GM10248 (cell line): ENCODE measurements at places on chromosomes 13 and 19.

- no peak for DNase-seq
These were observed 21.7 kb downstream of the IRS2 start for GRCh38 chr13:109764470-109765291.

DNA sequence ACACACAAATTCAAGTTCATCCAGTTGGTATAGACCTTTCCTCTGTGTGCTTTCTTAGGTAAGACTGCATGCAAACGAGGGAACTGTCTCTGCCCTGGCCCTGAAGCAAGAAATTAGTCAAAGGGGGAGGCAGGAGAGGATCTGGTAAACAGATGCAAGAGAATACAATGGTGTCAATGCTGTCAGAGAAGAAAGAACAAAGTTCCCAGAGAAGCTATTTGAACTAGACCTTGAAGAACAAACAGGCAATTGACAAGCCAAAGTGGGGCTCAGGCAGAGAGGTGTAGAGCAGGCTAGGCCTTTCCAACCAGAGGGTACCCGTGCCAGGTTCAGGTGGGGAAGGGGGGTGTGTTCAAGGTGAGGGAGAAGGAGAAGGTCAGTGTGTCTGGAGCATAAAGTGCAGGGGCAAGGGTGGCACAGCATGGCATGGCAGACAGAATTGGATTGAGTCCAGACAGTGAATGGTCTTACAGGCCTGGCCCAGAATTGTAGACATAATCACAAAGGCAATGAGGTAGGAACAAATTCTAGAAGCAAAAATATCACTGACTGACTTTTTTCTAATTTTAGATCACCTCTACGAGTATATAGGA, 95.0 kb upstream of the STARD13 start:
- no peak for DNase-seq

DNA sequence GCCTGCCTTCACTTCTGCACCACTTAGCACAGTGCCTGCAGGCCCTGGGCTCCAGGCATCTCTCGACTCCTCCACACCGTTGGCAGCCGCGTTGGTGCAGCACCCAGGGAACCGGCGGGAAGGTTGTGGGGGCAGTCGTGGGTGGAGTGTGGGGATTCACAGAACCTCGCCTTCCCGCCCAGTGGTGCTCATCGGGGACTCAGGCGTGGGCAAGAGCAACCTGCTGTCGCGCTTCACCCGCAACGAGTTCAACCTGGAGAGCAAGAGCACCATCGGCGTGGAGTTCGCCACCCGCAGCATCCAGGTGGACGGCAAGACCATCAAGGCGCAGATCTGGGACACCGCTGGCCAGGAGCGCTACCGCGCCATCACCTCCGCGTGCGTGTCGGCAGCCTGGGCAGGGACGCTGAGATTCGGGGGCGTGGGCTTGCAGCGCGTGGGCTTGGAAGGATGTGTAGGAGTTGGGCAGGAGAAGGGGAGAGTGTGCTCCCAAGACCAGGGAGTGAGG, 9.6 kb downstream of the RAB11B start:
- DNase-seq = no peak

- DNase-seq = peak; percentile 61
These were observed 17.4 kb upstream of the KCTD12 start for GRCh38 chr13:76903544-76904162.

GRCh38 chr19:51342631-51343569, 961 bp upstream of the VSIG10L start:
- DNase-seq = no peak

GRCh38 chr13:106835477-106835876, 267.5 kb upstream of the ARGLU1 start:
- DNase-seq = no peak

DNA sequence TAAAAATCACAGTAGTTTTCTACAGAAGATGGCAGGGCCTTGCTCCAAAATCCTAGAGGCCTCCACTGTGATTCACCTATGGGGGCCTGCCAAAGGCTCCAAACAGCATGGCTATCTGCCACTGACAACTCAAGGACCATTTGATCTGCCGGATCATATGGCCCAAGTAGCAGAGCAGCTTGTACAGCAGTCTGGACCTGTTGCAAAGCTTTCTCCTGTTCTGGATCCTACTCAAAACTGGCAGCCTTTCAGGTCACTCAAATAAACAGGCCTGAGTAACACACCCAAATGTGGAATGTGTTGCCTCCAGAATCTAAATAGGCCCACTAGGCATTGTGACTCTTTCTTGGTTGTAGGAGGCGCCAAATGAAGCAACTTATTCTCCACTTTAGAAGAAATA, 1049.3 kb downstream of the PCDH9 start:
- no peak for DNase-seq

DNA sequence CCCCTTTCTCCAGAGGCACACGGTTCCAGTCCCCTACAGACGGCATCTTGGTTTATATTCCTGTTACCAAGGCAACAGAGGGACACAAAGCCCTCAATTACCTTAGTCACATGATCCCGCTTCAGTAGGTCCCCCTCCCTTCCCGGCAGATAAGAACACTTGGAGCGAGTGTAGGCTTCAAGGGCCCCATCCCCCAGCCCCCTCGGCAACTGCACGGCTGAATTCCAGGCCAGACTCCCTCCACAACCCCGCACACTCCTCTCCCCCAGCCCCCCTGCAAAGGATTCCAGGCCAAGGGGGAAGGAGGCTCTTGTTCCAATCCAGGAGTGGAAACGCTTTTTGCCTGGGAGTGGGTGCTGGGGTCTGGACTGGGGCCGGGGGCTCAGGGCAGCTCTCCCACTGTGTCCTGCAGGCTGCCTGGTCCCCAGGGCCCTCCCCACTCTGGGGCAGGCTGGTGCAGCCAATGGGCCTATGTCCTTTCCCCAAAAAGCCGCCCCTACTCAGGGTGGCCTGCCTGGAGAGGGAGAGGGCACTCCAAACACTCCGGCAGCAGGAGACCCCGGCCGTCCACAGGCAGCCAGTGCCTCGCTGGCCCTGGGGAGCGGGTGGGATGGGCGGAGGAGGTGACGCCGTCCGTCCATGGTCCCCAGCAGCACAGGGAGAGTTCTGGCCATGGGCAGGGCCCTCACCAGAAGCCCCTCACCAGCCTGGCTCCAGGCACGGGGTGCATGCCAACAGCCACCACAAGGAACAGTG, 62.6 kb downstream of the MLLT1 start:
- DNase-seq = no peak

GRCh38 chr19:18700501-18701249, 17.2 kb downstream of the CRTC1 start:
- DNase-seq = peak; percentile 82

DNA sequence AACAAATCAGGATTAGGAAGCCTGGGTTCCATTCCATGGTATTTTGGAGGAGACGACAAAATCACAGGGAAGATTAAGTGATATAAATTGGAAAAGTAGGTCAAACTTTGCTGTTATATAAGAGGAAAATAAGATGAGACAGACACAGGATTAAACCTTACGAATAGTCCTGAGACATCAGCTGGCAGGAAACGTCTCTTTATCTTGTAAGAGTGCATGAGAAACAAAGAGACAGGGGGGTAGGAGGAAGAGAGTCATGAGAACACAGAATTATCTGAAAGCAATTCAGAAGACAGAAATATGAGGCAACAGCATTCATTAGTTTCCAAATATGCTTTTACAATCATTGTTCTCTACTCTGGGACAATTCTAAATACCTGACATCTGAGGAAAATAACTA, 310.6 kb upstream of the MIR17HG start:
- DNase-seq = no peak

GRCh38 chr19:28023064-28023463, 1189.9 kb downstream of the UQCRFS1 start:
- no peak for DNase-seq

DNA sequence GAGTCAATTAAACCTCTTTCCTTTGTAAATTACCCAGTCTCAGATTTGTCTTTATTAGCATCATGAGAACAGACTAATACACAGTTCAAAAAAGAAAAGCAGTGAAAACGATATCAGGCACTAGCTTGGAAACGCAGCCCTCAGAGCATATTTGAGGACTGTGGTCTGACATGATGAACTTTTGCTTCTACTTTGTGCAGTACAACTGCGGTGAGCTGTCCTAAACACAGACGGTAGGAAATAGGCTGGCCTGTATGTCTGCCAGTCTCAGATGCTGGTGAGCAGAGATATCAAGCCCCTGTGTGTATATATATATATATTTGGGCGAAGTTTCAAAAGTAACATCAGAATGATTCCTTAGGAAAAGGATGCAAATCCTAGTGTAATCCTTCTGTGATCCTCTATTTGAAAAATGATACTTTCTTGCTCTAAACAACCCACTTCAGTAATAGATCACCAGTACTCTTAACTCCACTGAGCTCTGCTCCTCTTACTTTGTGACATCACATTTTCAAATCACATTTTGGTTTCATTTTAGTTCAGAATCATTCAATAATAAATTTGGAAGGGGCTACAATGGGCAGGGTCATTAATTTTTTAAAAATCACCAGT, 74.4 kb downstream of the TNFRSF19 start:
- DNase-seq = no peak

- no peak for DNase-seq
These were observed 12.1 kb downstream of the KLHL26 start for GRCh38 chr19:18648973-18649315.

GRCh38 chr19:3573858-3574637, 1.3 kb downstream of the HMG20B start:
- peak; percentile 89 for DNase-seq

- DNase-seq = peak; percentile 55
These were observed 209.3 kb downstream of the KCNRG start for GRCh38 chr13:50224534-50224933.

DNA sequence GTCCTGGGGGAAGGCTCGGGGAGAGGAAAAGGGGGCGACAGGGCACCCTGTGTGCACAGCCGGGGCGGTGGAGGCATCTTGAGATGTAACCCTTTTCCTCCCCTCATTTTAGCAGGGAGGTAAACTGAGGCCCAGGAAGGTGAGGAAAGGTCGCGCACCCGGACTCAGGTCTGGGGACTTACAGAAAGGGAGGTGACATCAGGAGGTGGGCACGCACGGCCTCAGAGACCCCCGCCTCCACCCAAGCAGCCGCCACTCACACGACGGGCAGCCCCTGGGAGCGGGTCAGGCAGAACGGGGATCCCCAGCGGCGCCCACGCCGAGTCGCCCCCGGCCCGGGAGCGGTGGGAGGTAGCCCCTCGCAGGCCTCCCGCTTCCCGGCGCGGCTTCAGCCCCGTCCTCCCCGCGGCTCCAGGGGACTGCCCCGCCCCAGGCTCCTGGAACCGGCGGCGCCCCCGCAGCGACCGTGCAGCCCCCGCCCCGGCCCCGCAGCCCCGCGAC, 477 bp downstream of the PIP5K1C start:
- no peak for DNase-seq

GRCh38 chr19:58476498-58477015, 405 bp downstream of the ZNF446 start:
- peak; percentile 29 for DNase-seq

DNA sequence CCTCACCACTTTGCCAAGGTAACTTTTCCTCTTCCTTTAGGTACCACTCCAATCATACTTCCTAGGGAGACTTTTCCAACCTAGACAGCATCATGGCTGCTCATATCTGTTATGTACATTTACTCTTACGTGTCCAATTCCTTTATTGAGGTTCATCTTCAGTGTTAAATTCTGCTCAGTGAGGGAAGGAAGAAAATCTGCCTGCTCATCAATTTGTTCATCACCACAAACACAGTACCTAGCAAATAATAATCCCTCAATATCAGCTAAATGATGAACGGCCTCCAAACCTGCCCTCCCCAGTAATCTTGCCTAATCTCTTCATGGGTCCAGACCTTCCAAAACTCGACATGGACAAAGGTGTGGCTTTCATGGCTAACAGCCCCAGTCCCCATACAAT, 380.8 kb downstream of the KCTD12 start:
- DNase-seq = no peak

DNA sequence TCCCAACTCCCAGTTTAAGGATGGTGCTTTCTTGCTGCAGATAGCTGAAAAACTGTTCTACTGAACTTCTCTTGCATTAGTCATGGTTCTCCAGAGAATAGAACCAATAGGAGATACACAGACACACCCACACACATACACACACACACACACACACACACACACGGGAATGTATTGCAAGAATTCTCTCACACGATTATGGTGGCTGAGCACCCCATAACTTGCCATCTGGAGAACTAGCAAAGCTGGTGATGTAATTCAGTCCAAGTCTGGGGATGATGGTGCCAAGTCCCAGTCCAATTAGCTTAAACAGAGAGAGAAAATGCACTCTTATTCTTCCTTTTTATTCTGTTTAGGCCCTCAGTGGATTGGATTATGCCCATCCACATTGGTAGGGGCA, 643.9 kb downstream of the DIAPH3 start:
- DNase-seq = no peak

DNA sequence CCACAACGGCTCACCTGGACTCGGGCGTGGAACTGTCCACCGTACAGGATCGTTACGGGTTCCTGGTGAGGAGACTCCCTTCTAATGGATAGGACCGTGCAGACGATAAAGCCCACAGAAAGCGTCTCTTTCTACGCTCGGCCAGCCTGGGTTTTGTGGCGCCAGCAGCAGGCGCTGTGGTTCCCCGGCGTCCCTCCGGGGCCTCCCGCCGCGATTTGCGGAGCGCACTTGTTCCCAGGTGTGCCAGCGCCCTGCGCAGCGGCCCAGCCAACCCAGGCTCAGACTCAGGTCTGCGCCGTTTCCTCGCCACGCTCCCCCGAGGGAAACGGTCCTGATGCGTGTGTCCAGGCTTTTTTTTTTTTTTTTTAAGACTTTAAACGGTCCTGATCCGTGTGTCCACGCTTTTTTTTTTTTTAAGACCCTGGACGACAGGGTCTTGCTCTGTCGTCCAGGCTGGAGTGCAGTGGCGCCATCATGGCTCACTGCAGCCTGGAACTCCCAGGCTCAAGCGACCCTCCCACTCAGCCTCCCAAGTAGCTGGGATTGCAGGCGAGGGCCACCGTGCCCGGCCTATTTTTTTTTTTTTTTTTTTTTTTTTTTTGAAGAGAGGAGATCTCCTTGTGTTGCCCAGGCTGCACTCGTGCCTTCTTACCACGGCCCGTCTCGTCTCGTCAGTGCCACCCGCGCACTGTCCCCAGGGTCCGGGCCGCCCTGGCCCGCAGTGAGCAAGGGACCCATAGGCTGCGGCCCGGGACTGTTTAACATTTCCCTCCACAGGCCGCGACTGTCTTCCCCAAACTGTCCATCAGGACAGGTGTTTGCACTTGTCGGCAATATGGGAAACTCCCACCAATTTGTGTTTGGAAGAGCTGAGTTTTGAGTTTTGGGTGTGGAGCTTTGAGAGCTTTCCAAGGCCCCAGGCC, 23.8 kb downstream of the GJA3 start:
- DNase-seq = peak; percentile 59

DNA sequence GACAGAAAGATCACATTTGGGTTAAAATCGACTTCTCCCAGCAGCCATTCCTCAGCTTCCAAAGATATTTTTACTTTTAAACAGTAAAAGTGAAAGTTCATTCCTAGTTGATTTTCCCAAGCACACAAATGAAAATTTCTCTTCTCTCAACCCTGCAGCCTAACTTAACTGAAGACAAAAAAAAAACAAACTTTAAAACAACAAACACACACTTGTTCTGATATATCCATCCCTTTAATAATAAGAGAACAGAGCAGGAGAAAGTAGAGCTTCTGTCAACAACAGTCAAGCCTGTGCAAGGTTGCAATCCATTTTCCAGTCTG, 72.9 kb downstream of the STK24 start:
- DNase-seq = no peak

GRCh38 chr19:1846517-1847204, 1.6 kb downstream of the REXO1 start:
- no peak for DNase-seq

- no peak for DNase-seq
These were observed 16.8 kb upstream of the KCTD15 start for GRCh38 chr19:33779849-33780248.
